Left ventricle myocardium inferior (tissue), 1 donor: ENCODE measurements at places on chromosomes 6 and 20.

- no peak for DNase-seq
These were observed 4.4 kb upstream of the MEP1A start for GRCh38 chr6:46788791-46789190.

GRCh38 chr6:84135291-84135690 is 92.2 kb downstream of the CEP162 start:
- DNase-seq, result no peak

- no peak for DNase-seq
These were observed 577 bp downstream of the LSM14B start for GRCh38 chr20:62122654-62123449.

DNA sequence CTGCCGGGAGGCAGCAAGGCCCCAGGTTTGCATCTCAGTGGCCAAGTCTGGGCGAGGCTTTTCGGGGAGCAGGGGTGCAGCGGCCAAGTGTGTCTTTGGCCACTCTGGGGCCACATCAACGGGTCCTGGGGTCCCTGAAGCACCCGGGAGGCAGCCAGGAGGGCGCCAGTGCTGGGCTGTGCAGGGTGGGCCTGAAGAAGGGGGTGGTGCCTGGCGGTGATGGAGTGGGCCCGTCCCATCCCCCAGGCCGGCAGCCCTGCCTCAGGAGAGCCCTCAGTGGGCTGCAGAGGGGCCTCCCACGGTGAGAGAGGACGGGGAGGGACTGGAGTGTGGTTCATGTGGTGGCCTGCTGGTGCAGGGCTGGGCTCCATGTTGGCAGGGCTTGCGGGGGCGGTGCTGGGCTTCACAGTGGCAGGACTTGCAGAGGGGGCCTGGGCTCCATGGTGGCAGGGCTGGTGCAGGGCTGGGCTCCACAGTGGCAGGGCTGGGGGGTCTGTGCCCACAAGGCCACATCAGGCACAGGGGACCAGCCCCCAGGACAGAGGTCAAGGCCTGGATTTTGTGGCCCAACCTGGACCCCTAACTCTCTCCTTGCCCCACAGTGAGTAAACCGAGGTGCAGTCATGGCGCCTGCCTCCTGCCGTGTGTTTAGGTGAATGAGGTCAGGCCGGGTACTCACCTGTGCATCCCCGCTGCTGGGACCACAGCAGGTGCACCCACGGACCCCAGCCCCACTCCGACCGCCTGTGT is 10.5 kb upstream of the BHLHE23 start:
- peak; percentile 13 for DNase-seq

DNA sequence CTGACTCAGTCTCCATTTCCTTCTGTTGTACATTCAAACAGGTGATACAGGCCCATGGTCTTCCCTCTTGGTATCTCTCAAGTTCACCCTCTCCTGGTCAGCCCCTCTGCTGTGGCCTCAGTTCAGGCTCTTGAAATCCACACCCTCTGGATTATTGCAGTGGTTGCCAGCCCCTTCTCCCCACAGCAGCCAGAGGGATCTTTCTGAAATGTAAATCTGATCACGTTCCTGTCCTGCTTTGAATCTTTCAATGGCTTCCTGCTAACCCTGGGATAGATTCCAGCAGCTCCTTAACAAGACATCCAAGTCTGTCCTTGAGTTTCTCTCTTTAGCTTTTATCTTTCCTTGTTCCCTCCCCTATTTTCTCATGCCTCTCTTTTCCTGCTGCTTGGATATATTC is 22.2 kb downstream of the CHMP4B start:
- no peak for DNase-seq

DNA sequence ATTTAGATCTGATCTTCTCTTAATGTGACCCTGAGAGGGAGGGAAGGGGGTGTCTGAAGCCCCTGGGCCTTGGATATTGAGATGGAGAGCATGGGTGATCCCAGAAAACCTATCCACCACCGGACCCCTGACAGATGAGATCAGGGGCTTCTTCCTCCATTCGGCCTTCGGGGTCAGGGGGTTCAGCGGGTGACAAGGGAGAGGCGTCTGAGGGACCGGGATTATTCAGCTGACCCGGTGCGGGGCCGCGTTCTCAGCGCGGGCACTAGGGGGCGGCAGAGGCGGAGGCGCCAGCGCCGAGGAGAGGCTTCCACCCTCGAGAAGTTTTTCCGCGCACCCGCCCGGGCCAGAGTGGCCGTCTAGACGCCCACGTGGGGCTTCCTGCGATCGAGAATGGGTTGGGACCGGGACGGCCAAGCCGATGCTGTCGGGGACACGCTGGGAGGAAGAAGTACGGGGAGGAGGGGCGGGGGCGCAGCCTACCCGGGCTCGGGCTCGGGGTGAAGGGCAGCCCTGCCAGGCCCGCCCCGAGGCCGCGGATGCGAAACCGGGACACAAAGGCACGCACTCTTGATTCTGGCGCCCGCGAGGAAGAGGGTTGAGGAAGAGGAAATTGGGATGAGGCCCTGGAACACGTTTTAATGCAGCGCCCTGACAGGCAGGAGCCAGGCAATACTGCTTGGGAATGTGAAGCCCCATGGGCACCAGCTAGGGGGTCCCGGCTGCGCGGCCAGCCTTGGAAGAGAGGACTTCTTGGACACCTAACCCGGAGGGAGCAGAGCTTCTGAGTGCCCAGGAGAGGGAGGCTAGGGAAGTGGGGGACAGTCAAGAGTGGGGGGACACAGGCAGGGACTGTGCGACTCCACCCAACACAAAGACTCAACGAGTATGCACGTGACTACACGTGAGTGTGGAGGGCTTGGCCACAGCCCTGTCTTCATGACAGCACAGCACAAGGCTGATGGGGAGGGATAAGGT is 30.6 kb downstream of the COL11A2 start:
- DNase-seq, result peak; percentile 85

GRCh38 chr6:168538892-168539811 is 98.2 kb downstream of the SMOC2 start:
- DNase-seq, result no peak

GRCh38 chr6:56864171-56864616 is 90.7 kb upstream of the BEND6 start:
- DNase-seq, result no peak

DNA sequence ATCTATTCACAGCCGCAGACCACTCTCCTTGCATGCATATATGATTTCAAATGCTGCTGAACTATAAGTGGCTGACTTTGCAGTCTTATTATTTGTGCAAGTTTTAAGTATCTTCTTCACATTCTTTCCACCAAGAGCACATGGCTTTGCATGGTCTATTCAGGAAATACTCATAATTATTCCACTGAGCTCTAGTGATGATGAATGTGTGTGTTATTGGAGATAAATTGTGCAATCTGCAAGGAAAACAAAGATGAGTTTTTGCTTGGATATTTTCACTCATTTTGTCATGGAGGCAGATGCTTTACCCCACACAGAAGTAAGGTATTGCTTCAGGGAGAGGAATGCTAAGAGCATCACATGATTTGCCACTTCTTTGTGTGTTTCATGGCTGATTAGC is 764.6 kb downstream of the TBC1D32 start:
- no peak for DNase-seq

GRCh38 chr6:89834884-89835792 is 5.5 kb downstream of the CASP8AP2 start:
- no peak for DNase-seq

DNA sequence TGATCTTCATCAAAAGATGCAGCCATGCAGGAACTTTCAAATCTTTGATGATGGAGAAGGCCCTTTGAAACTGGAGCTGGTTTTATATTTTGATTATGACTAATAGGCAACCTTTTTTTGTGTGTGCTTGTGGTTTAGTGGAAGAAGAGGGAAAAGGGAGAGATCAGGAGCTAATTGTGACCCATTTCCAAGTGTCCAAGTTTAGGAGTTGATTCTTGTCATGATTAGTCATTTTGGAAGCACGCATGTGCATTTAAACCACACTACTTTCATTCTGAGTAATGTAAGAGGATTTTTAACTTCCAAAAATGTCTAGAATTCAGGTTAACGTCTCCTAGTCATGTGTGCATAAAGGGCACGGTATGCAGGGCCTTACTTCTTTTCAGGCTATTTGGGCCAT is 3.5 kb downstream of the FOXO3 start:
- DNase-seq, result no peak

DNA sequence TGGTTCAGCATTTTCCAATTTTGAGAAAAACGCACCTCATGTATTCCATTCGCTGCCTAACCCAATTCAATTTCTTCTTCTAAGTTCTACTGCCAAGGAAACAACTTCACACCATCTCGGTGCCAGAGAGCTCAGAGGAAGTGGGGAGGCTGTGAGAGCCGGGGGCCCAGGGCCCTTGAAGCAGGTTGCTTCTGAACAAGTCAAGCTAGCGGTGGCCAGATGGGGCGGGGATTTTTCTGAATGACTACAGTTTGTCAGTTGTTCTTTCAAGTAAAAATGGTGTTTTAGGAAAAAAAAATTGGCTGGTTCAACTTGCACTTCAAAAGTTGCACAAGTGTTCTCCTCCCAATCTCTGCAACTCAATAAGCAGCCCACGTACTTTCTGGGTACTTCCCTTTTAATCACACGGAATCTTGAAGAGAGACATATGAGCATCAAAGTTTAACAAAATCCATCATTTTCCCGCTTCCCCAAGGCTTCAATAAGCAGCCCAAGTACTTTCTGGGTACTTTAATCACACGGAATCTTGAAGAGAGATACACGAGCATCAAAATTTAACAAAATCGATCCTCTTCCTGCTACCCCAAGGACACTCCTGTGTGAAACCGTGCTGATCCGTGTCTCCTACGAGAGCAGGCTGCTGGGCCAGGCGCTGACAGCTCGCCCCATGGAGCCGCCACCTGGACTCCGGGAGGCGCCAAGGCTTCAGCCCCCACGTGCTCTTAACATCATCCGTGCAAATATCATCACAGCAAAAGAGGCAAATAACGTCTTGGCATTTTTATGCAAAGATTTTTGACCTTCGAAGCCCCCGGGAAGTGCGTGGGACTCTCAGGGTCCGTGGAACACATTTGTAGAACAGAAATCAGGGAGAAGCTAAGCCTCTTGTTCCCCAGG is 186.7 kb upstream of the PDE10A start:
- no peak for DNase-seq

DNA sequence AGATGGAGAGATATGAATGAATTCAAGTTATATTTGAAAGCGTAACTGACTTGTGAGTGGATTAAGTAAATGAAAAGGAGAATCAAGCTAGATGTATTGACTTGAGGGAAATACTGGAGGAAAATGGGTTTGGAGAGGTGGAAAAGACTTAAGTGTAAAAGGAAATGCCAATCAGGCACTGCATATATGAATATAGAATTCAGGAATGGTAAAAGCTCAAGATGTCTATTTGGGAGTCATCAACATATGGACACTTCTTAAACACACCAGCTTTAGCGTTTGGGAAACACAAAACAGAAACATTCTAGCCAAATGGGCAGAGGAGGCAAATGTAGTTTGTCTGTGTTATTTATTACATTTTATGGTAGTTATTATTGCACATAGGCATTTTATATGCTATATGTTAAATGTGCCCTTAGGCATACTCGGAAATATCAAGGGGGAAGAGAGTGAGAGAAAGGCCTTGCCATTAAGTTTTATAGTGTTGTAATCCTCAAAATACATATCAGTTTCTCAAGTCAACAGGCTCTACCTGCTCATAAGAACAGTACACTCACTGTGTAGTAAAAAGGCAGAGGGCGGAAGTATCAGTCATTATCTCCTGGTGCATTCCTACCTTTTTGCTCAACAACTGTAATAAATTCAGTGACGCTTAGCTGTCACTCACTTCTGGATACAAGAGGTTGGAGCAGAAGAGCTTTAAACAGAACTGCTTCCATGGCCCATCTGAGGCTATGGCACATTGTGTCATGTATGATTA is 33.7 kb upstream of the ME1 start:
- no peak for DNase-seq

DNA sequence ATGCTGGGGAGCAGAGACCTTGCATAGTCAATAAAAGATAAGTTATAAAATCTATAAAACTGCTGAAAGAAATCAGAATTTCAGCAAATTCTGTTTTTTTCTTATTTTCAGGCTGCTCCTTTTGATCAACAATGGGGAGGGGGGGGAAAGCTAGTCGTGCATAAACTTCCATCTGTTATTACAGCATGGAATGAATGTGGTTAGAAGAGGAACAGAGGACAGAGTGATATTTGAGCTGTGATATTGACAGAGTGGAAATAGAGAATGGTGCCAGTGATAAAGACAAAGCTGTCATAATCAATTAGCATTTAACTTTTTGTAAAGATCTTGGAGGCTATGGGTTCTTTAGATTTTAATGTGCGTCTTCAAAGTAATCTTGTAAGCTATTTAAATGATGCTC is 43.4 kb upstream of the QKI start:
- DNase-seq, result no peak

DNA sequence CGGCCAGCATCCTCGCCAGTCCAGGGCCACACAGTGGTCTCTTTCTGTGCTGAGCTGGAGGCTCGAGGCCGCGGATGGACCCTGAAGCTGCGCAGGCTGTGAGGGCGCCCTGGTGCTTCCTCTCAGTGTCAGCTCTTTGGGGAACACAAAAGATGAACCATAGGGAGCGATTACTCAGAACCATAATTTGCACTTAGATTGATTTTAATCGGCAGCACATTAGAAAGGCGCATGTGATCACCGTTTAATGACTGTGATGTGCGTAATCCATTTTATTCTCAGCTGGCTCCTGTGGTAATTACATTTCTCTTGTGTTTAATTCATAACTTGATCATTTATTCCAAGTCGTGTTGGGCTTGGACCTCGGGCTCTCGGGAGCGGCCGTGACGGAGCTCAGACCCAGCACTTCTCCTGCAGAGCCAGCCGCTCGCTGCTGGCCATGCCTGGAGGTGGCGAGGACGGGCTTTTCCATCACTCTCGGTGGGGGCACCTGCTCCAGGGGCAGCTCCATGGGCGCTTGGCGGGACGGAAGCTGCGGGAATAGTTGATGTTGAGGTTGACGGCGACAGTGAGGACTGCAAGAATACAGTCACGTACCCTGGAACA is 25.6 kb upstream of the NTSR1 start:
- DNase-seq, result no peak

- DNase-seq, result no peak
These were observed 217.0 kb downstream of the DLL1 start for GRCh38 chr6:170073846-170074245.

GRCh38 chr6:105452376-105452775 is 49.5 kb upstream of the PREP start:
- no peak for DNase-seq

- DNase-seq, result no peak
These were observed 27.1 kb downstream of the AGPAT4 start for GRCh38 chr6:161246725-161247124.

DNA sequence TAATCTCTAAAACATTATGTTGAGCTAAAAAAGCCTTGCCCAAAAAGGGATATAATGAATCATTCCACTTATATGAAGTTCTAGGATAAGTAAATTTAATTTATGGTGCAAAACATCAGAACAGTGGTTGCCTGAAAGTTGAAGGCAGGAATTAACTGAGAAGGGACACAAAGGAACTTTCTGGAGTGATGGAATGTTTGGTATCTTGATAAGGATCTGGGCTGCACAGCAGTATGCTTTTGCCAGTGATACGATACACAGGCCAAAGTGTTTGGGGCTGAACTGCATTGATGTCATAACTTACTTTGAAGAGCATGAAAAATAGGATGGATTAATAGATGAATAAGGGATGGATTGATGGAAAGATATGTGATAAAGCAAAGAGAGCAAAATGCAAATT is 146.1 kb upstream of the LRFN2 start:
- DNase-seq, result no peak
